Glutamatergic neuron (in vitro differentiated cells): ENCODE measurements at places on chromosomes 11 and 22. TPM values are rescaled to one million over a fixed set of nuclear protein-coding genes. Genes with fewer than 3 reads are reported as not detected.

GRCh38 chr11:2459796-2460531, 15.2 kb downstream of the KCNQ1 start:
- DNase-seq = no peak
- H3K4me3 ChIP-seq = no peak overlapping the region
- no peaks in the 10 kb centered on the region for H3K36me3 ChIP-seq
- no peaks in the 10 kb centered on the region for H3K4me1 ChIP-seq
- peaks cover 6% of the 10 kb centered on the region for H3K27me3 ChIP-seq

DNA sequence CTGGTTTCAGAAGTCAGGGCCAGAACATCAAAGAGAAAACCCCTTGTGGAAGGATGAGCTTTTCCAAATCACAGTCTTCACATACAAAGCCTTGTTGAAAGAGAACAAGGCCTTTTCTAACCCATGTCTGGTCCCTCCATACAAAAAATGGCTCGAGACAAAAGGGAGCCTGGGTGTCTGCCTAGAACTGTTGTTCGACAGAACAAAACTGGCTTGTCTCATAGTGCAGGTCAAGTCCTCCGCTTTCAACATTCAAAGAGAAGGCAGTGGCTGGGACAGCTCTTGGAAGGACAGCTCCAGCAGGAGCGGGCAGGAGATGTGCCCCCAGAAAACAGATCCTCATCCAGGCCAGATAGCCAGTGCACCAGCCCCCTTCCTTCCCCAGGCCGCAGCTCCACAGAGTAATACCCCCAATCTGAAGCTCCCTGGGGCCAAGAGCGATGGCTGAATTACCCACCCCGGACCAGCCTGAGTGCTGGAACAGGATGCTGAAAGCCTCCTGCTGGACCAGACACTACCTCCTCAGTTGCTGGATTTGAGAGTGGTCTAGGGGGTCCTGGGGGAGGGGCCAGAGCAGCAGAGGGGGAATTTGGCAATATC, 27.6 kb downstream of the USH1C start:
- no peak overlapping the region for H3K4me3 ChIP-seq
- H3K27ac ChIP-seq = no peak overlapping the region
- peaks cover 12% of the 10 kb centered on the region for H3K27me3 ChIP-seq
- no peak for DNase-seq

DNA sequence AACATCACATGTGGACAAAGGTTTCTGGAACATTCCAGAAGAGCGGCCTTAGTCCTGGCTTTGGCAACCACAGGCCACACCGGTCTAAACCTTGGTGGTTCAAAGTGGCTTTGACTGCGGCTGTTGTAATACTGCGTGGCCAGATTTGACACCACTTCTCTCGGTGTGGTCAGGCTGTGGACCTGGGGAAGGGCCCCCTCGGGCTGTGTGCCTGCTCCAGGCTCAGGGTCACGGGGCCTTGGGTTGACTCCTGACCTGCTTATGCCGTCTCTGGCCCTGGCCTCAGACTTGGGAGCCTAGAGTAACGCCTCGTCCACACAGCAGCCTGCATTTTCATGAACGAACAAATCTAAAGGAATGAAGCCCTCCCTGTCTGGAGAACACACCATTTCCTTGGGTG, 118.0 kb downstream of the PHF21B start:
- H3K36me3 ChIP-seq = no peaks in the 10 kb centered on the region
- H3K27me3 ChIP-seq = peaks cover 4% of the 10 kb centered on the region
- no peak overlapping the region for H3K27ac ChIP-seq

GRCh38 chr11:73971175-73971719, 11.4 kb downstream of the UCP2 start:
- no peak overlapping the region for H3K27ac ChIP-seq
- H3K36me3 ChIP-seq = peaks cover 5% of the 10 kb centered on the region
- peaks cover 3% of the 10 kb centered on the region for H3K4me1 ChIP-seq
- H3K4me3 ChIP-seq = no peak overlapping the region
- DNase-seq = no peak

GRCh38 chr11:83819931-83820549, 533.9 kb upstream of the CCDC90B start:
- no peaks in the 10 kb centered on the region for H3K27me3 ChIP-seq
- no peak overlapping the region for H3K27ac ChIP-seq
- no peak overlapping the region for H3K4me3 ChIP-seq

- no peaks in the 10 kb centered on the region for H3K4me1 ChIP-seq
- no peak overlapping the region for H3K27ac ChIP-seq
- peaks cover 3% of the 10 kb centered on the region for H3K36me3 ChIP-seq
- H3K27me3 ChIP-seq = no peaks in the 10 kb centered on the region
- no peak for DNase-seq
Observed at GRCh38 chr22:46286006-46286405, 10.7 kb upstream of the GTSE1 start.

DNA sequence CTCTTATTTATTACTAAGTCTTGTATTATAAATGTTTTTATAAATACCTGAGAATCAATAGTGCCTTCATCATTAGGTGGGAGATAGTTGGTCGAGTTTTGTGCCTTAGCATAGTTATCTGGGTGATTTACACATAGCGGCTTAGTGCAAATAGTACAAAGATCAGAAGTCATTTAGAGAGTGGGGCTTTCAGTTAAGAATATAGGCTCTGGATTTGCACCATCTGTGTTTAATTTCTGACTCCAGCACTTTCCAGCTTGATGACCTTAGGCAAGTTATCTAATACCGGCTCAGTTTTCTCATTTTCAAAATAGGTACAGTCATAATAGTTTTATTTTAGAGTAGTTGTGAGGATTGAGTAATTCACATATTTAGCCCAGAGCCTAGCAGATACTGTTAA, 26.4 kb downstream of the PDE3B start:
- H3K4me1 ChIP-seq = peaks cover 2% of the 10 kb centered on the region
- DNase-seq = no peak
- H3K4me3 ChIP-seq = no peak overlapping the region
- H3K27me3 ChIP-seq = no peaks in the 10 kb centered on the region
- no peaks in the 10 kb centered on the region for H3K36me3 ChIP-seq
- H3K27ac ChIP-seq = no peak overlapping the region

- no peaks in the 10 kb centered on the region for H3K36me3 ChIP-seq
- no peak overlapping the region for H3K27ac ChIP-seq
Observed at GRCh38 chr22:17796695-17797094, 22.4 kb upstream of the BID start.

DNA sequence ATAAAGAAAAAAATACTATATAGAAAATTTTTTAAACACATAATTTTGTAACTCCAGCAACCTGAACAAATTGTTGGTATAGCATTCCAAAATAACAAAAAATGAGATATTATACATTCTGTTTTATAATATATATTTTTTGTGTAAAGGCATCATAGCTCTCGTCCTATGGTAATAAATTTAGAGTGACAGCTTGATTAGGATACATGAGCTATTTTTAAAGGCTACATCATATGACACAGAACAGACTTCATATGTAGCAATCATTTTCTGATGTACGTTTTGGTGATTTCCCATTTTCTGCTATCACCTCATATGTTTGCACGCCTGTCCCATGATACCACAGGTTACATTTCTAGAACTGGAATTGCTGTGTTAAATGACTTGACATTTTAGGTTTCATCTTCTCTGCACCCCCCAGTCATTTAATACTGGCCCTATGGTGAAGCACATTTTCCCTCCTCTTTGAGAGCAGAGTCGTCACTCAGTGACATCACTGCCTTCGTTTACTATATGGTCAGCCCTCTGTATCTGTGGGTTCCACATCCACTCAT, 19.5 kb downstream of the PC start:
- peaks cover 4% of the 10 kb centered on the region for H3K27me3 ChIP-seq
- H3K27ac ChIP-seq = no peak overlapping the region
- DNase-seq = no peak
- H3K4me3 ChIP-seq = no peak overlapping the region
- H3K36me3 ChIP-seq = peaks cover 12% of the 10 kb centered on the region

DNA sequence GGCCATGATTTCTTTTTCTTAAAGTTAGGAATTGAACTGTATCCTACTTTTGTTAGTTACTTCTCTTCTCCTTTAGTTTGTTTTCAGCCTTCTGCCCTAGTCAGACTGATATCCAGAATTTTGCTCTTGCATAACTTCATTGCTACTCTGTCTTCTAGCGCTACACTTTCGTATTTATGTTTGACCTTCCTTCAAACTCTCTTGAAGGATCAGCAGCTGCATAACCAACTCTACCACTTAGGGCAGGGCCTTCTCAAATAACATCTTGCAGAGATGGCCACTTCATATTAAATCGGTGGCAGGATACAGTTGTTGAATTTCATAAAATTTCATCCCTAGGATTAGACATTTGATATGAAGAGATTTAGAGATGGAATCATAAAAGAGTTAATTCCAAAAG, 43.9 kb downstream of the KDM2A start:
- H3K27me3 ChIP-seq = peaks cover 2% of the 10 kb centered on the region
- H3K36me3 ChIP-seq = no peaks in the 10 kb centered on the region
- DNase-seq = no peak
- no peak overlapping the region for H3K4me3 ChIP-seq
- H3K4me1 ChIP-seq = peaks cover 16% of the 10 kb centered on the region

The BDNF gene
- total RNA-seq = 0.42 TPM

The BUD13 gene
- 17.0 TPM for total RNA-seq

The KCNC1 gene
- total RNA-seq = 12.6 TPM

The OR8G1 gene
- not detected for total RNA-seq

The MRGPRX3 gene
- total RNA-seq = not detected
